ENCODE measurements at places on chromosomes 5 and 9. TPM values are rescaled to one million over a fixed set of nuclear protein-coding genes. Genes with fewer than 3 reads are reported as not detected.

SGCD gene
- 3.5 TPM for total RNA-seq

FIBCD1 gene
- total RNA-seq = 0.62 TPM

IFNA21 gene
- not detected for total RNA-seq

EEIG1 gene
- total RNA-seq = 13.5 TPM

CYSRT1 gene
- 1.4 TPM for total RNA-seq

OTP gene
- total RNA-seq = not detected

TMEM161B gene
- total RNA-seq = 15.7 TPM

DIRAS2 gene
- 1.1 TPM for total RNA-seq

SPATA31E1 gene
- total RNA-seq = not detected

SLC12A7 gene
- total RNA-seq = 15.0 TPM

GARNL3 gene
- total RNA-seq = 3.9 TPM

LMBRD2 gene
- total RNA-seq = 7.5 TPM

SPINK4 gene
- total RNA-seq = not detected

PCDHGB1 gene
- total RNA-seq = 1.6 TPM

F2RL2 gene
- 8.2 TPM for total RNA-seq

STC2 gene
- total RNA-seq = 161 TPM

FBXO4 gene
- total RNA-seq = 9.9 TPM

RETREG1 gene
- 0.44 TPM for total RNA-seq

PCDHB14 gene
- 2.5 TPM for total RNA-seq

PCA3 gene
- not detected for total RNA-seq

FAM114A2 gene
- 17.3 TPM for total RNA-seq

FBP1 gene
- total RNA-seq = not detected

NPR3 gene
- 6.5 TPM for total RNA-seq

FLT4 gene
- 2.8 TPM for total RNA-seq

TNIP1 gene
- 74.6 TPM for total RNA-seq

DAB2IP gene
- 5.8 TPM for total RNA-seq

SEMA5A gene
- 17.8 TPM for total RNA-seq

ELOVL7 gene
- total RNA-seq = 0.12 TPM

CDKN2A gene
- 19.5 TPM for total RNA-seq

FOXD4L3 gene
- 0.34 TPM for total RNA-seq

ANGPTL2 gene
- 157 TPM for total RNA-seq

MEIKIN gene
- total RNA-seq = not detected

PRELID2 gene
- total RNA-seq = 0.87 TPM

SAXO1 gene
- total RNA-seq = 0.20 TPM

QRFP gene
- total RNA-seq = not detected

BARHL1 gene
- total RNA-seq = not detected

CORO2A gene
- total RNA-seq = 0.44 TPM

CAVIN4 gene
- 0.25 TPM for total RNA-seq

STKLD1 gene
- 0.34 TPM for total RNA-seq

FSTL4 gene
- total RNA-seq = not detected

IRX1 gene
- 0.12 TPM for total RNA-seq

FOXD4L4 gene
- total RNA-seq = not detected

ADAMTS2 gene
- total RNA-seq = 112 TPM

COL5A1 gene
- 650 TPM for total RNA-seq

PCDHB10 gene
- 0.56 TPM for total RNA-seq

AJM1 gene
- total RNA-seq = 1.1 TPM

GRM6 gene
- not detected for total RNA-seq

SLC6A7 gene
- not detected for total RNA-seq

ACOT12 gene
- not detected for total RNA-seq

GLRA1 gene
- total RNA-seq = not detected

AGXT2 gene
- not detected for total RNA-seq

SNCAIP gene
- total RNA-seq = 0.78 TPM

Data from cardiac ventricle fibroblast (primary cell).